ENCODE measurements at places on chromosomes 2 and 18.
A peak's percentile ranks its signal among the peaks of the same experiment; 100 is the strongest.

DNA sequence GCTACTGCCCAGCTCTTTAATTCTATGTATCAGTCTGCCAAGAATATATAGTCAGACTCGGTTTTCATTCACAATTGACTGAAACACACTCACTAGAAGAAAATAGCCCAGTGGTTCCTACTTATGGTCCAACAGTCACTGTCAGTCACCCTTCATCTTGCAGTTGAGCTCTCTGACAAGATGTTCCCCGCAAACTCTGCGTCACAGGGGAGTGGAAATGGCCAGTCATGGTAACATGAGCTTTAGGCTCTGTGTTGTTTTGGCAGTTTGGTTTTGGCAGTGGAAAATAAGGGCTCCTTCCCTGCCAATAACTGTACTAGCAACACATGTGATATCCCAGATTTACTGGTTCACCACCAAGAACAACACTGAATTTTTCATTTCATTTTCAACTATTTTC is 122.5 kb downstream of the PRPF40A start:
- no peak for DNase-seq

- no peak for DNase-seq
Observed at GRCh38 chr2:67938053-67938452, 124.8 kb downstream of the C1D start.

DNA sequence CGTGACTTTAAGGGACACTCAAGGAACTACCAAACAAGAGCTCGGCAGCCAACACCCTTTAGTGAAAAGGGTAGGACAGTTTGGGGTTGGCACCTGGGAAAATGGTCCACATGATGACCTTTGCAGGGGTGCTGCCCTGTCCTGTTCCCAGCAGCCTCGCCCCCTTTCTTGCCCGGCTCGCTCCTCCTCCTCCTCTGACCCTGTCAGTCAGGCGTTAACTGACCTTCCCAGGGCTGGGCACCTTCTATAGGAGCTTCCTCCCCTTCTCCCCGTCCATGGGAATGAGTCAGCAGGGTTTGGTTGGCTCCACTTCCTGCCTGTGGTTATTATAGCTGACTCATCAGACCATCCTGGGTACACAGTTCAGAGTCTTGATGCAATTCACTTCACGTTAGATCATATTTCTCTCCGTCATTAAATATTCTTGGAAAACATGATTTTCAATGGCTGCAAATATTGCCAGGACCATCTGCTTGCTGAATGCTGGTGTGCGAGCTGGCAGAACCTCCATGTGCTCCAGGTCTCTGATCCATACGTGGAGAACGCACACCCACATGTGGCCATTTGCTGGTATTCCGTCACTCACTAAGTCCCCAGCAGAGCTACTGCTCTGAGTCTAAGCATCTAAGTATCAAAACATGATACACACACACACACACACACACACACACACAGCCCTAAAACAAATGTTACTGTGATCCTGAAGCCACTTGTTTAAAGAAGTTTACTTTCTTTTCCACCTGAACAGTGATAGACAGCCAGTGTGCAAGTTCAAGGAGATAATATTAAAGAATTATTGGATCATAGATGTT is 185.0 kb downstream of the ANAPC1 start:
- DNase-seq = peak; percentile 7

DNA sequence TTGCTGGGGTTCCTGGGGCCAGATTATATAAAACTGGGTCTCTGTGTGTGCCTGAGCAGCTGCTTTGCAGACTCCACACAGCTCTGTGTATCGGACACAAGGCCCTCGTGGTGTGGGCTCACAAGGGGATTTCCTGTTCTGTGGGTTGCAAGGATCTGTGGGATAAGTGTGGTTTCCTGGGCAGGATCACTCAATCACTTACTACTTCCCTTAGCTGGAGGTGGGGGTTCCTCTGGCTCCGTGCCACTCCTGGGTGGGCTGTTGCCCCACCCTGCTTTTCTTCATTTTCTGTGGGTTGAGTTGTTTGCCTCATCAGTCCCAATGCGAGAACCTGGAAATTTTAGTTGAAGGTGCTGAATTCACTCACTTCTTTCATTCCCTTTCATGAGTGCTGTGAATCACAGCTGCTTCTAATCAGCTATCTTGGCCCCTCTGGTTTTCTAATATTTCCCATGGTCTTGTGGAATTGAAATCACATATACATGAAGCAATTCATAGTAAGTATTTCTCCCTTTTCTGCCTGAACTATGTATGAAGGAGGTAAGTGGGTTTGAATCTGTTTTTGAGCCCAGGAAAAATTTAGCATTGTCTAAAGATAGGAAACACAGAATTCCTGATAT is 196.3 kb downstream of the DCDC2C start:
- no peak for DNase-seq

DNA sequence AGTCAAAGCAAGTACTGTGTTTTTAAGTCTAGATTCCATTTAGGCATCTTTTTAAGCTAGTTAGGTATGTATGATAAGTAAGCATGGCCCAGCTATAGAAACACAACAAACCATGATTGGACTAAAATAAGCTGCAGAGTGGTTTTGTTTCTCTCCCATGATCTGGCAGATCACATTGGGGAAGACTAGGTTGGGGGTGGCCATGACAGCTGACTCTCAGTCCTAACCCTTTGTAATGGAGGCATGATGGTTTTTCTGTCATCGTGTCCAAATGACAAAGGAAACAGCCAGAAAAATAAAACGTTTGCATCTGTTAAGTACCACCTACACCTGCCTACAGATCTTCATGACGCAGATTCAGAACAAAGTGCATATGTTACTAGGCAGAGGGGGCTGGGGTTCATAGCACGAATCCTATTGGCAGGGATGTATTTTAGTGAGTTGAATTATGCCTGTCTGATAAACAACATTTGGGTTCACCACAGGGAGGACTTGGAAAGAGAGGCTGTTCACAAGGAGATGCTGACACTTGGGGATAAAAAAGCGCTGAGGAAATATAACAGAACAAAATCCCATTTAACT is 33.8 kb upstream of the GALNT5 start:
- no peak for DNase-seq
